T-cell (primary cell): ENCODE measurements at places on chromosomes 5 and 9.

- DNase-seq = no peak
These were observed 766.4 kb downstream of the PRELID2 start for GRCh38 chr5:145068721-145069120.

DNA sequence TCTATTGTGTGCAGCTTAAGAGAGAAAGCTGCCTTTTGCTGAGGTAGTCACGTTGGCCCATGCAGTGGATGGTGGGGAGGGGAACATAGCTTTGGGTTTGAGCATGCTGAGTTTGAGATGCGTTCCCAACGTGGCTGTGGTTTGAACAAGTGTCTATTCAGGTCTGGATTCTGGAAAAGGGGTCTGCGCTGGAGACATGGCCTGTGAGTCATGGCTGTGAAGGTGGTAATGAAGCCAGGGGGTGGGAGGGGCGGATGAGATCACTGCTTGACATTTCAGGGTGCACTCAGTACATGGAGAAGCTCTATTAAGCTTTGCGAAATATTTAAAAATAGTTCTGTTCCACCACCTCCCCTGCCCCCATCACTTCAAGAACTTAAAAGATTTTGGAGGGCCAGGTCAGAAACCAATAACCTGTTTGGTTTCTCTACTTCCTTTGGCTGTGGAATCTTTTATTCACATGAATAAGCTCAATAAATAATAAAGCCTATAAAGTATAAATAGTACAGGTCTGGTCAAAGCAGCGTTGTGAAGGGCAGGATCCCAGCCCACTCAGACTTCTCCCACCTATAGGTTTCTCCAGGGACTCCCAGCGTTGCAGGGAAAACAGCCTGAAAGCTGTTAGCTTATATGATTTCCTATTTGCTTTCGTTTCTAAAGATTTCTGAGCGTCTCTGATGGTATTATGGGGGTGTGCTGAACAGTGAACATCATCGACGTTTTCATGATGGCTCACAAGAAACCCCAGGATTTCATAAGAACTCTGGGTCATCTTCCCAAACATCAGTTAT, 189.9 kb downstream of the NSG2 start:
- DNase-seq = no peak

GRCh38 chr9:35940458-35941407, 17.2 kb downstream of the OR2S2 start:
- DNase-seq = peak; percentile 32

GRCh38 chr5:155905364-155905763, 421.6 kb upstream of the SGCD start:
- no peak for DNase-seq

DNA sequence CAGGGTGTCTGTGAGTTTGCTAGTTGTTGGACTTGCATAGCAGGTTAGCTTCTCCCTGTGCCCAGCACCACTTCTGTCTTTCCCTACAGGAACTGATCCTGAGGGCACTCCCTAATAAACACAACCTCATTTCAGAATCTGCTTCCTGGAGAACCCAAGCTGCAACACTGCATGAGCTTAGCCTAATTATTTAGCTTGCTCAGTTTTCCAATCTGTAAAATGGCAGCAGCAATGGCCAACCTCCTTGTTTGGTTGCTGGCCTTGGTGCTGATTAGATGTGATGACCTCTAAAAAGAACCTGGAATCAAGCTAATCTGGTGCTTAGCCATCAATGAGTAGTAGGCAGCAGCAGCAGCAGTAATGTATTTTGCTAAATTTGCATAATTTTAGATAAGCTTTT, 133.9 kb downstream of the ADCY2 start:
- no peak for DNase-seq

DNA sequence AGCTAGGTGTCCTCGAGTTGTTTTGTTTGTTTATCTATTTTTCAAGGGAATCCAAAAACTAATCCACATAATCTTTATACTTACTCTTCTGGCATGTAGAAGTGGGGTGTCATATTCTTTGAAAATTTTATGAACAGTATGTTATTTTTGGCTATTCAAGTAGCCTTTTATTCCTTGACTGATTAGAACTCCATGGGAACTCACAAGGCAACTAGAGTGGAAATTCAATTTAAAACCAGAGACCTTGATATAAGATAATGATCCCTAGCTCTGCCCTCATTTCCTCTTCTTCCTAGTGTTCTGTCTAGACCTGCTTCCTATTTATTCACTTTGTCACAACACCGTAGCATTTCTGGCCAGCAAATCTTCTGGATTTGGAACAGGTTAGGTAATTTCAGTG, 1123.7 kb upstream of the C9orf72 start:
- no peak for DNase-seq

DNA sequence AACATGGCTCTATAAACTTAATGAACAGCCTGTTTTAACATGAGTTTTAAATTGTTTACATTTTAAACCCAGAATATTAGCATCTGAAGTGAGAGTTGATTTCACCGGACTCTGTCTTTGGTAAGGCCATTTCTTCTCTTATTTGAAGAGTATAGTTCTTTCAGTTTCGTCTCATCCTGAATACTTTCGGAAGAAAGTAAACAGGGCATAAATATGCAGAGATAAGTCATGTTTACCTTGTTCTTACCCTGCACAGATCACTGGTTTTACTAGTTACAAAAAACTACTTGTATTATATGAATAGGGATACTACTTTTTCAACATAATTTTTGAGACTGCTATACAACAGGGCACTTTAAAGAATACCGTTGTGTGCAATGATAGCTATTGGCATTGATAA, 656.3 kb upstream of the ZNF608 start:
- no peak for DNase-seq
